ENCODE measurements at places on chromosomes 2 and 18. TPM values are rescaled to one million over a fixed set of nuclear protein-coding genes. Genes with fewer than 3 reads are reported as not detected.

UGT1A5 gene
- total RNA-seq: not detected

ALPP gene
- total RNA-seq: not detected

STEAP3 gene
- total RNA-seq: 25.4 TPM

ADRA2B gene
- total RNA-seq: under 0.01 TPM

CCBE1 gene
- total RNA-seq: 24.2 TPM
